Activated CD4-positive, alpha-beta T cell treated with anti-CD3 and anti-CD28 coated beads, Interleukin-2, amount 10 ng/mL, durations not matched to agents 7 days and 5 days (primary cell): ENCODE measurements at places on chromosomes 12 and 14.

DNA sequence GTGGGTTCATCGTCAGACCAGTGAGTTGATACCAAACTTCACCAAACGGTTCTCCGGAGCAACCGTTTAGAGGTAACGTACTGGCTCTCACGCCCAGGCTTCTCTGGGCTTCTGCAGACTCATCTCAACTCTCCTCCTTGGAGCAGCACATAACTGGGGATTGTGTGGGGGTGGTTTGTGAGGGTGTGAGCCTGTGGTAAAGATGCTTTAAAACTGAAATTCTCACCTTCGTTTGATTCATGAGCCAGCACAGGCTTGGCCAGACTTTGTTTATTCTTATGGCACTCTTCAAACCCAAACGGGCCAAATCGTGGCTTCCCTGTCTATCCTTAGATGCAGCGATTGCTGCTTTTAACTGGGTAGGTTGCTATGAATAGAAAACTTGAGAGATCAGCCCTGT, 121.3 kb downstream of the SAMD4A start:
- DNase-seq, result no peak

DNA sequence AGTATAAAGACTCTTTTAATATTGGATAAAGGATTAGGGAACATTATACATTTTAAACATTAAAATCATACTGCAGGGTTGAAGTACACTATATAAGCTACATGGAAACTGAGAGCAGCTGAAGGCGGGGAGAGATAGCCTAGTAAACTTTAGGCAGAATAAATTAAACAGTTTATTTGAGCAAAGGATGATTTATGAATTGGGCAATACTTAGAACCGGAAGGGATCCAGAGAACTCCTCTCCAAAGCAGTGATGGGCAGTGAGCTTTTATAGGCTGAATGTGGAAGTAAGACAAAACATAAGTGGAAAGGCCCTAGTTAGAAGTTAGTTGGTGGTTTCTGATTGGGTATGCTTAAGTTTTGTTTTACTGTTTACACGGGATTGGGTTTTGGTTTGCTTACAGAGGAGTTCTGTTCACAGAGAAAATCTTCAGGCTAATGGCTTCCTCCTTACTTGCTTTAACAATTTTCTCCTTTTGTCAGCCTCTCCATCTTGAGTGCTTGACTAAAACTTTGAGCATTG, 18.9 kb downstream of the LEMD3 start:
- no peak for DNase-seq

GRCh38 chr14:74836251-74836960, 39.5 kb downstream of the PROX2 start:
- DNase-seq, result no peak

- DNase-seq, result no peak
Measured at GRCh38 chr14:70856851-70857495, 47.7 kb upstream of the MAP3K9 start.

GRCh38 chr14:52961060-52961639, 10.3 kb upstream of the FERMT2 start:
- DNase-seq, result peak; percentile 54

GRCh38 chr14:99745307-99745951, 47.8 kb upstream of the EML1 start:
- no peak for DNase-seq

- DNase-seq, result no peak
Measured at GRCh38 chr14:80464531-80465149, 253.3 kb upstream of the DIO2 start.

DNA sequence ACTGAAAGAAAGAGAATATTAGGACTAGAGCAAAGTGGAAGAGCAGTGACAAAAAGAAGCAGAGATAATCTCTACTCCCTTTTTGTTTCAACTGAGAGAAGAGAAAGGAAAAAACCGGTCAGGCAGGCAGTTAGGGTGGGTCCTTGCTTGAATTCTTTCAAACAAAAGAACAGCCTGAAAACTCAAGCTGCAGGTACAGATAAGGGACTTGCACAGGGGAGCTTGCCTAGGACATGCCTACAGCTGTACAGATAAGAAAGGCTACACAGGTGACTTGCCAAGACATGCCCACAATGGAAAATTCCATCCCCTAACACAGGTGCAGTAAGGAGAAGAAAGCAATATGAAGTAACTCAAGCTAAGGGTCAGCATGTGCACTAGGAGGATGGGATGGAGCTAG, 532.2 kb upstream of the MIS18BP1 start:
- no peak for DNase-seq

- peak; percentile 34 for DNase-seq
Measured at GRCh38 chr12:19404242-19404880, 34.9 kb upstream of the AEBP2 start.

DNA sequence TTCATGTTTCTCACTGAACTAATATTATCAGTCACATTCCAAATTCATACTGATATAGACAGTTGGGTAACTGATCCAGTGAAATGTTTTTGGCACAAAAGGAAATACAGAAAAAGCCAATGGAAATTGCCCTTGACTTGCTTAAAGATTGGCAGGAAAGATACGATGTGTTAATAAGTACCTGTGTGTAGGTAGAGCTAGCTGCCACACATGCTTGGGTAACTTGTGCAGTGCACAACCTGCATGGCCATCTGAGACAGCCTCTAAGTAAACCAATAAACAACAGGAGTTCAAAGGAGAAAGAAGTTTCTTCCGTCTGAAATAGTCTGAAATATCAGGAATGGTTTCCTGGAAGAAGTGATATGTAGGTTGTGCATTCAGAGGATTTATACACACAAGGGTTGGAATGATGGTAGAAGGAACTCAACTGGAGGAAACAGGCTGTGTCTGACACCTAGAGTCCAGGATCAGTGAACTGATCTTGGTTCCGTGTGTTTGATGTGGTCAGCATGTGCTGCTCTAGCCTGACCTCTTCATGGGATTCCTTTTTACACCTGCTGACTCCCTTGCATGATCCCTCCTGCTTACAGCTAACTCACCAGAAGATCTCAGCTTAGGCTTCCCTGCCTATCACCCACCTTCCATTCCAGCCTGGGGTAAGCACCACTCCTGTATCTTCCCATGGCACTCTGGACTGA, 81.4 kb upstream of the KRR1 start:
- DNase-seq, result no peak

- DNase-seq, result no peak
Measured at GRCh38 chr12:47164724-47165439, 85.1 kb upstream of the AMIGO2 start.

DNA sequence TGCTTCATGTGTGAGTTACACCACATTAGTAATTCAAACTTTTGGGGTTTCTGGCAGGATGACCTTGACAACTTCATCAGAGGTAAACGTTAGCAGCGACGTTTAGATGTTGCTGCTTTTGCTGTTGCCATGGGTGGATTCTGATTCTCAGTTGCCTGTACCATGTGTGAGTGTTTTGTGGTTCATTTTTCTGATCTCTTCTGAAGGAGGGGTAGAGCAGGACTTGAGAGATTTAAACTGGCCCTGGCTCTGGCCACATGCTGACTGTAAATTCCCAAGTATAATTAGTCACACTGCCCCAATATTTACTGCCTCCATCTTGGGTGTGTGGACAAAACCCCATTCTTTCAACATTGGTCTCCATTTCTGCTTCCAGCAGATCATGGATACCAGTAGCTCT, 110.4 kb downstream of the ETV6 start:
- no peak for DNase-seq

DNA sequence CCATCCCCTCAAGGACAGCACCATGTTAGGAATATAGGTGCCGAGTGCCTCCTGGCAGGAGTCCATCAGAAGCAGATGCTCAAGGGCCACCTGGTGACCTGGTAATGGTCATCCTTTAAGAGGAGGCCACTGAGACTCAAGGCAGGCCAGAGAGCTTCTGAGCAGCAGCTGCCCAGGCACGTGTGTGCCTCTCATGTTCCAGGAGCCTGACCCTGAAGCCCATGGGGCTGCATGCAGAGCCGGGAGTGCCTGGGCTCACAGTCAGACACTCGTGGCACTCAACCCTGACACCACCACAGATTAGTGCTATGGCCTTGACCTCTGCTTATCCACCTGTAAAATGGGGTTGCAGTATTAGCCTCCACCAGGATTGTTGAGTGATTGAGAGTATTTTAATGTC, 45.6 kb downstream of the C14orf132 start:
- no peak for DNase-seq

GRCh38 chr12:123928274-123928865, 44.3 kb downstream of the CCDC92 start:
- DNase-seq, result no peak

DNA sequence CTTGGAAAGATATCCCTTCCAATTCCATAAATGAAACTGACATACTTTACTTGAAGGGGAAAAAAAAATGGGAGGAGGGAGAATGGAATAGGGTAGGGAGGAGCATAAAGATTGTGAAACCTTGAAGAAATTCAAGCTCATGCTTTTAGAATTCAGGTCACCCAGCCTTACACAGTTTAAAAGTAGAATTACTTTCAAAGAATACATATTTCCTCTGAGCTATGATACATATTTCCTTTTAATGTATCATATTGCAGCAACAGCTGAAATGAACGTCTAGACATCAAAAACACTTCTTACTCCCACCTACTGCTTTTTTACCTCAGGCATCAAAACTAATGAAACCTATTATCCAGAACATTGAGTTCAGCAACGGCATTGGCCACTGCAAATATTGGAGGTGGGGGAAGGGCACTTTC, 156.0 kb downstream of the MED13L start:
- DNase-seq, result no peak
